Small intestine (tissue), 16 donors: ENCODE measurements at places on chromosomes 3 and 15.
A peak's percentile ranks its signal among the peaks of the same experiment; 100 is the strongest.

DNA sequence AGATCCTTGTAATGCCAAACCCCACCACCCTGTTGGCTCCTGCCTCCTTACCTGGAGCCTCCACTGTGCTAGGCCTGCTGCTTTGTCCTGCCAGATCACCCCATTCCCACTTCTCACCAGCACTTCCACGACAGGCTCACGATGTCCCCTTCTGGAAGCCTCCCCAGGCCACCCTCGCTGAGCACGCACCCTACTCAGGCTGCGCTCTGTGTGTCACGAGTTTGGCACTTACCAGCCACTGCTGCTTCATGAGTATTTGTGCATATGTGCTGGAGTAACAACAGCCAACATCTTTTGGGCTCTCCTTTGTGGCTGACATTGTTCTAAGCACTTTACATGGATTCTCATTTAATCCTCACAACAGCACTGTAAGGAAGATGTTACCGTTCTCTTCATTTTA, 58.1 kb downstream of the PDIA5 start:
- no peak for DNase-seq

DNA sequence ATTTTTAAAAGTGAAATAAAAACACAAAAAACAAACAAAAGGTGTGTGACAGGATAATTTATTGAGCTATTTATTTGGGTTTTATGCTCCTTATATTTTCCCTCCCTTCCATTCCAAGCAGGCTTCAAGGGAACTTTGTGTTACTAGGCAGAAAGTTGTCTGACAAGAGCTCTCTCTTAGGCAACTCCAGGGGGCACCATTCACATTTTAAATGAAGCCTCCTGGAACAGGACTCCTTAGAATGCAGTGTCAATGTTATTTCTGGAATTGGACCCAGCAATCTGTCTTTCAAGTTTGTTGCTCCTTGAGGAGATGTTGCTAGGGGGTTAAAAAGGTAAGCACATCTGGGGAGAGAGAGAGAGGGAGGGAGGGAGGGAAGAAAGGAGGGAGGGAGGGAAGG, 5.4 kb upstream of the RFX7 start:
- DNase-seq = peak; percentile 50

GRCh38 chr15:65790694-65791334, 1.3 kb downstream of the DENND4A start:
- no peak for DNase-seq

DNA sequence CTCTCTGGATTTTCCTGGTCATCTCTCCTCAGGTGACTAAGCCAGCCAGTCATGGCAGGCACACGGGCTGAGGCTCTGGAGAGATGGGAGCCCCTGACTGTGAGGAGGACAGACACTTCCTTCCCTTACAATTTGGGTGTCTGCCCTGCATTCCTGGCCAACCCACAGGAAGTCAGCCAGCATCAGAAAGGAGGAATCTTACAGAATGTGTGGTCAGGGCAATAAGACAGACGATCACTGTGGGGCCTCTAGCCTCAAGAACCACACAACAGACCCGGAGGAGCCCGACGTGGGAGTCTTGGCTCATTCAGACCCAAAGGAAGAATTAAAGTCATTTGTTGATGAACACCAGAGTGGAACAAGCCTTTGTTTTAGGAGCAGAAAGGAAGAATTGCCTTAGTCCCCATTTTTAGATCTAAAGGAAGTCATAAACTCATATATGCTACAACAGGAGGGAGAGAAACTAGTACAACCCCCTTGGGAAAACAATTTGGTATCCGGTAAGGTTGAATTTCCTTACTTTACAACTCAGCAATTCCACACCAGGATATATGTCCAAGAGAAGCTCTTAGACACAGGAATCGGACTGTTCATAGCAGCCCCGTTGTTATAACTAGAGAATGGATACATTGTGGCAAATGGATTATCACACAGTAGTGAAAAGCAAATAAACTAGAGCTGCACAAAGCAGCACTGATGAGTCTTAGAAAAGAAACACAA, 62.2 kb downstream of the ABTB1 start:
- no peak for DNase-seq

DNA sequence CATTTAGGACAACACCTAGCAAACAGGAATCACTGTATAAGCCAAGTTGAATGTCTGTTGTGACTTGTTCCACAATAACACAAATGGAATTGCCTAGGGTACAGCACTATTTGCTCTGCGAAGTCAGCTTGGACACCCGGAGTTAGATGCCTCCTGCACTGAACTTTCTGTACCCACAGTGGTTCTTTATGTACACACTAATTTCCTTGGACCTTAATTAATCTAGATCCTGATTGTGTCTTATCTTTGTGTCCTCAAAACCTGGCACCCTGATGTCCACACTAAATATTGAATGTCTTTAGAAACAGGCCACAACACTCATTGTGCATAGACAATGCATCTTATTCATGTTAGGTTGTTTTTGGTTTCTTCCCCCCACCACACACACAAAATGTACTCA, 278.9 kb upstream of the NR2F2 start:
- DNase-seq = no peak

DNA sequence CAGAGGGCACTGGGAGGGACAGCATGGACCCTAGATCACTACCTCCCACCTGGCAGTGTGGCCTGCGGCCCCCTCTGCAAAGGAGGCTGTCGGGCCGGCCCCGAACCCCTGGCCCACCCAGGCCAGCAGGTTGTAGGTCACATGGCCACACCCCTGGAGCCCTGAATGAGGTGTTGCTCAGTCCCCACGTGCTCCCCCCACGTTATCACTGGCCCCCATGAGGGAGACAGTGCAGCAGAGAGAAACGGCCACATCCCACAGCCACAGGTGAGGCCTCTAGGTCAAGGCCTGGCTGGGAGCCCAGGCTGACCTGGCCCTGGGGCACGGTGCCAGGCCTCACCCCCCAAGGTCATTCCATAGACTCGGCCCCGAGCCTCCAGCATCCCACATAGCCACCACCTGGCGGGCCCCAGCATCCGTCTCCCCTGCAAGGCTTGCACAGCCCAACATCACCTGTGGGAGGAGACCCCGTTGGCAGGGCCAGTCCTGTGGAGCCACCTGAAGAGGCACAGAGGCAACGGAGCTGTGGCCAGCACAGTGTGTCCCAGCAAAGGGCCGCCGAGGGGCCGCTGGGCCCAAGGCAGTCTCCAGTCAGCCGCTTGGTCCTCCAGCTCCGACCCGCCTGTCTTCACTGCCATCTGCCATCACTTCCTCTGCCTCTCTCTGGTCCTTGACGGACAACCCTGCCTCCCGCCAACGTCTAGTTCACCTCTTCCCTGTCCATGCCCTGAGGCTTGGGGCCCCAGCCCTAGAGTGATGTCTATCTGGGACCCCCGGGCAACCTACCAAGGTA, 53.1 kb downstream of the DNAJB8 start:
- no peak for DNase-seq

- no peak for DNase-seq
Observed at GRCh38 chr15:35616498-35617271, 70.7 kb upstream of the DPH6 start.

- DNase-seq = no peak
Observed at GRCh38 chr3:170949211-170949610, 40.8 kb upstream of the EIF5A2 start.

DNA sequence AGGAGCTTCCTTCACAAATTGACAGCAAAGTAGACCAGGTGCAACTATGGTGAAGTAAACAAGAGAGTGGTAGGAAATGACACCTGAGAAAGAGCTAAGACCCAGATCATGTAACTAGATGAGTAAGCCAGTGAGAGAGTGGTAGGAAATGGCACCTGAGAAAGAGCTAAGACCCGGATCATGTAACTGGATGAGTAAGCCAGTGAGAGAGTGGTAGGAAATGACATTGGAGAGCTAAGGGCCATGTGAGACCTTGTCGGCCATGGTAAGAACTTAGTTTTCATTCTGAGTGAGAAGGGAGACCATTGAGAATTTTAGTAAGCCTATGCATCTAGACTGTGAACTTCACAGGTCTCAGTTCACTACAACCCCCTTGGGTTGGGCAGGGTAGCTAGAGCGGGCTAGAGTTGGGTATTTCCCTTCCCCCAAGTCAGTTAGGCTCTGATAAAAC, 5.4 kb upstream of the SENP7 start:
- peak; percentile 13 for DNase-seq

DNA sequence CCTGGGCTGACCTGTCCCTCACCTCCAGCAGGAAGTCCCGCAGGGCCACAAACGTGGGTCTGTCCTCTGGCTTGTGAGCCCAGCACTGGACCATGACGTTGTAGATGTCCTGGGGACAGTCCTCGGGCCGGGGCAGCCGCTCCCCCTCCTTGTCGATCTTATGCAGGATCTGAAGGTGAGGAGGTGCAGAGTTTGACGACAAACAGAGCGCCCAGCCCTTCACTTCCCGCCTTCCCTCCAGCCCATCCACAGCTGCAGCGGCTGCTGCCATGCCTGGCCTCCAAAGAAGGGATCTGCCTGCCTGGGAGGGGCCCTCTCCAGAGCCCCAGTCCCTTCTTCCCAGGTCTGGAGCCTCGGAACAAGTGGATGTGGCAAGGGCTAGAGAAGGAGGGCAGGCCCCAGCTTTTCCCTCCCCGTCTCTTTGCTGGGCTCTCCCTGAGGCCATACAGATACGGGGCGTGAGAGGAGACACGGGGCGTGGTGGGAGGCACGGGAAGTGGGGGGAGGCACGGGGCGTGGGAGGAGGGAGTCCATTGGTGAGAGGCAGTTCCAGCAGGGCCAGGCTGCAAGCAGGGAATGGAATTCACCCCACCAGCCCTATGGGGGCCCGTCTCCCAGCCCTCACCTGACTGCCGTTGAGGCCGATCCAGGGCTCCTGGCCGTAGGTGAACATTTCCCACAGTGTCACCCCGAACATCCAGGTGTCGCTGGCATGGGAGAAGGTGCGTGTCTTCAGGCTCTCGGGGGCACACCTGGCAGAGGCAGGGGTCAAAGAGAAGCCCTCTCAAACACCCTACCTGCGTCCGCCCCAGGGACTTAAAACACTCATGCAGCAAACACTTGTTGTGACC, 29.7 kb downstream of the TNK2 start:
- no peak for DNase-seq
